ENCODE measurements at places on chromosomes 11 and 22.

DNA sequence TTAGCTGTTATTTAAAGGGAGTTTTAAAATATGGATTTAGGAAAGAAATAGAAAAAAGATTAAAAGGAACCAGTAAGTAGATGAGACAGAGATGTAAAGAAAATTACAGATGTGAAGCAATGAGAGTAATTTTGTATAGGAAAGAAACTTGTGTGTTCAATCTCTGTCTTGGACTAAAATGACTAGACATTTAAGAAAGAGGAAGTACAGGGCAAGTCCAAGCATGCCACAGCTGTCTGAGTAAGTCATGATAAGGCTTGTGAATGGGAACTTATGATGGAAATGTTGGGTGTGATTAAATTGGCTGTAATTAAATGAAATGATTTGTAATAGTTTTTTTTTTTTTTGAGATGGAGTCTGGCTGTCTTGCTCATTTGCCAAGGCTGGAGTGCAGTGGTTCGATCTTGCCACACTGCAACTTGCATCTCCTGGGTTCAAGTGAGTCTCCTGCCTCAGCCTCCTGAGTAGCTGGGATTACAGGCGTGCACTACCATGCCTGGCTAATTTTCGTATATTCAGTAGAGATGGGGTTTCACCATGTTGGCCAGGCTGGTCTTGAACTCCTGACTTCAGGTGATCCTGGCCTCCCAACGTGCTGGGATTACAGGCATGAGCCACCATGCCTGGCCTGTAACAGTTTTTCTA lies 5.9 kb upstream of the ACY3 start:
- no peak for DNase-seq

DNA sequence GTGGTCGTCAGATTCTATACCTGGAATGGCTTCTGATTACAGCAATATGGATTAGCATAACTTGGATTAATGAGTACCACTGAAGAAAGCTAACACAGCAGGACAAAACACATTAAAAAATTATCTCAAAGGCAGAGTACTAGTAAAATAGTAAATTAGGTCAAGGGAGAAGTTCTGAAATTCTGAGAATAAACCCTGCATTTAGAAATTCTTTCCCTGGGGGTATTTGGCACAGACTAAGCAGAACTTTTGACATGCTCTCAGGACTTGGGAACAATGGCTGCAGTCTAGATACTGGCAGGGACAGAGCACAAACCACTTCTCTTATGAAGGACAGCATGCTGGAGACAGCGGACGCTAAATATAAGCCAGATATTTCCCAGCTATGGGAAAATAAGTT lies 85.6 kb upstream of the GRIA4 start:
- no peak for DNase-seq

- DNase-seq: no peak
Measured at GRCh38 chr11:67436459-67437081, 912 bp downstream of the PTPRCAP start.

DNA sequence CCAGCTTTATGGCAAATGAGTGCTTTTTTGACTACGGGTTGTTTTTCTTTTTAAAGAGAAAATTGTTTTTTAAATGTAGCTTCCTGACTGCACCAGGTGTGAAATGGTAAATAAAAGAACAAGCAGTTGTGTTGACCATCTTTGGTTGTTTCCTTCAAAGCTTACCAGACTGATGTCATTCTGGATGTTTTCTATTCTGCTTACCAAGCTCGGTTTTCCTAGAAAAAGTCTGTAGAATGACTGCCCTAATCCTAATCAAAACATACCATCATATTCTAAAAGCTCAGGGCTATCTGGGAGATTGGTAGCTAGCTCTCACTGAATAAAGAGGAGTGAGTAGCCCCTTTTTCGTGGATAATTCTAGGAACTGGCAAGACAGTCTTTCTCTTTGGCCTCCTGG lies 77.7 kb downstream of the GAB2 start:
- no peak for DNase-seq

- DNase-seq: no peak
Measured at GRCh38 chr11:27902981-27903624, 202.8 kb upstream of the BDNF start.

- peak; percentile 100 for DNase-seq
Measured at GRCh38 chr11:119095066-119095880, 6.4 kb downstream of the DPAGT1 start.

DNA sequence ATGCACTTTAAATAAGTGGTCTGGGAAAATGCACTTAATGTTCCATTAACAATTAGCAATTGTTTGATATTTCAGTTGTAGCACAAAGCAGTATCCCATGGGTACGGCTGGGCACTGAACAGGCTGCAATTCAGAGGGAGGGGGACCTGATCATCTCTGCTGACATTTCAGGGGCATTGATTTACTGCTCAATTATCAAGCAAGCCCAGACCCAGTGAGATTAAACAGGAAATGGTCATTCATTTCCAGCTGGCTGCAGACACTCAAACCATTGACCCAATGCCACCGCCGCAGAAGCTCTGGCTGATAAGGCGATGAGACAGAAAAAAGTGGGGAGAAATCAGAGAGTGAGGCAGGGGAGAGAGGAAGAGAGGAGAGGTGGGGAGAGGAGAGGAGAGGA lies 1.2 kb downstream of the GPR83 start:
- DNase-seq: no peak

GRCh38 chr11:60769811-60770210 lies 13.1 kb downstream of the MS4A15 start:
- no peak for DNase-seq

- DNase-seq: peak; percentile 45
Measured at GRCh38 chr11:126476977-126477376, 121.5 kb downstream of the ST3GAL4 start.

GRCh38 chr11:130103296-130103814 lies 33.7 kb downstream of the APLP2 start:
- no peak for DNase-seq

DNA sequence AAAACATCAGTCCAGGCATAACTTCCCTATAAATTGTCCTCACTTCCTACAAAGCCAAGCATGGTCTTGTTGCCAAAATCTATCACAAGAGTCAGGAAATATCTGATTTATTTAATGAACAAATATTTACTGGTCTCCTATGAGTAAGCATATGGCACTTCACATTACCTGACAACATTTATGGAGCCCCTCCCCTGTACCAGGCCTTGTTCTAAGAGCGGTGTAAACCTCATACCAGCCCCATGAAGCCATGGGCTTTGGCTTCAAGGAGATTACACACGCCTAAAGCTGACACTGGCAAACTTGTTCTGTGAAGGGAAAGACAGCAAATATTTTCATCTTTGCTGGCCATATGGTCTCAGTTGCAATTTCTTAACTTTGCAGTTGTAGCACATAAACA lies 43.0 kb upstream of the EIF3D start:
- no peak for DNase-seq

- DNase-seq: no peak
Measured at GRCh38 chr11:92440701-92441442, 216.3 kb downstream of the FAT3 start.

DNA sequence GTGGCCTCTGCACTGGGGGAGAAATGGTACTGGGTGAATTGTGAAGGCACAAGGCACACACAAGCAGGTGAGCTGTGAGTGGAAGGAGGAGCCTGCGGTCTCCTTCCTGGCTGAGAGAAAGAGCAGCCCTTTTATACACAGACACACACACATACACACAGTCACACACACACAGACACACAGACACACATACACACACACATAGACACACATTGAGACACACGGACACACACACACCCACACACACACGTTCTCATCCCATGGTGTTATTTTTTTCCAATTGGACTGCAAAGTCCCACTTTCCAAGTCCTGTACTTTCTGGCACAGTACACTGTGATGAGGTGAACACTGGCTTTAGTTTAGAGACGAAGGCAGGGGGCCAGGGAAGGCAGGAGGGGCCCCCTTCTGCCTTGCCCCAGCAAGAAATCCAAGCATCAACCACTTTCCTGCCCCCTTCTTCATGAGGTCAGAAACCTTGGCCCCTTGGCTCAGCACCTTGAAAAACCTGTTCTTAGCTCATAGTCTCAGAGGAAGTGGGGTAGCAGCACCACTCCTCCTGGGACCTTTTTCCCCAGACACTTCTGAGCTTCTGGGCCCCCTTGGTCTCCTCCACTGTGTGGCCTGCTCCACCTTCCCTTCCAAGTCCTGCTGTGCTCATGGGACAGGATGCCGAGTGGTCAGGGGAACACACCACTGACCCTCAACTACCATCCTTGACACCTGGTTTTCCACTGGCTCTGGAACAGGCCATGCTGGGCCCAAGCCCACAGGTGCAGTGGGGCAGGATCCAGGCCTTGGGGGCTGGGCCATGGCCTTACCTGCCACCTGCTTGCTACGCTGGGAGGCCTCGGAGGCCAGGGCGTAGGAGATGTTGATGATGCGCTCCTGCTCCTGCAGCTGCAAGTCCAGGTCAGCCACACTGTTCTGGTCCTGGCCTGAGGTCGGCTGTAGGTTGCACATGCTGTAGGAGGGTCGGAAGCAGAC lies 43.8 kb downstream of the C11orf58 start:
- no peak for DNase-seq

GRCh38 chr22:38031491-38031890 lies 25.7 kb upstream of the PICK1 start:
- no peak for DNase-seq

- no peak for DNase-seq
Measured at GRCh38 chr11:10993186-10993585, 135.3 kb upstream of the ZBED5 start.

- DNase-seq: no peak
Measured at GRCh38 chr11:128456566-128457268, 130.6 kb downstream of the ETS1 start.

DNA sequence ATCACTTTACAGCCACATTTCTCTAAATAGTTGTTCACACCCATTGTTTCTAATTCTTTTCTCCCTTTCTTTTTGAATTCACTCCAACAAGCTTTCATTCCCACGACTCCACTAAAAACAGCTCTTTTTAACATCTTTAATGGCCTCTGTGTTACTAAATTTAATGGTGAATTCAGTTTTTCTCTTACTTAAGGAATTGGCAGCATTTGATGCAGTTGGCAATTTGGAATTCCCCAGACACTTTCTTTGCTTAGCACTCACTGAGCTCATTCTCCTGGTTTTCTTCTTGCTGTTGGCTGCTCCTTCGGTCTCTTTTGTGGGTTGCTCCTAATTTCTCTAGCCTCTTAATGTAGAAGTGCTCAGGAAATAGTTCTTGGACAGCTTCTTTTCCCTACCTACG lies 40.5 kb upstream of the OR9Q1 start:
- DNase-seq: no peak

- DNase-seq: no peak
Measured at GRCh38 chr11:123822032-123822431, 15.9 kb upstream of the OR6M1 start.

DNA sequence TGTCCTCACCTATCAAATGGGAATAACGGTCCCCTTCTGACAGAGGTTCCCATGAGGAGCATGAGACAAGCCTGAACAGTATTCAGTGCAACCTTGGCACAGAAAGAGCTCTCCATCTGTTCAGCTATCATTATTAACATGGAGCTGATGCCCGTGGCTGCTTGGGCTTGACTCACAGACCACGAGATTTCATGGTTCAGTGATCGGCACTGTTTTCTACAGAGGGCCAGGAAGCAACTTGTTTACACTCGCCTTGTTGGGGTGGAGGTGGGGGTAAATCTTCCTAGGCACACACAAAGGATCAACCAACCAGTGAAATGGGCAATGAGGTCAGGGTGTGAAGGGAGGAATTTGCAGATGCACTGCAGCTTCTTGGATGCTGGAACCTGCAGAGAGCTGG lies 88.2 kb downstream of the CWC15 start:
- DNase-seq: no peak

GRCh38 chr22:31344256-31344577 lies 1.9 kb downstream of the PATZ1 start:
- DNase-seq: no peak

Data from NCI-H1092 (cell line).